ENCODE measurements at places on chromosomes 3 and 15. TPM values are rescaled to one million over a fixed set of nuclear protein-coding genes. Genes with fewer than 3 reads are reported as not detected.

DNA sequence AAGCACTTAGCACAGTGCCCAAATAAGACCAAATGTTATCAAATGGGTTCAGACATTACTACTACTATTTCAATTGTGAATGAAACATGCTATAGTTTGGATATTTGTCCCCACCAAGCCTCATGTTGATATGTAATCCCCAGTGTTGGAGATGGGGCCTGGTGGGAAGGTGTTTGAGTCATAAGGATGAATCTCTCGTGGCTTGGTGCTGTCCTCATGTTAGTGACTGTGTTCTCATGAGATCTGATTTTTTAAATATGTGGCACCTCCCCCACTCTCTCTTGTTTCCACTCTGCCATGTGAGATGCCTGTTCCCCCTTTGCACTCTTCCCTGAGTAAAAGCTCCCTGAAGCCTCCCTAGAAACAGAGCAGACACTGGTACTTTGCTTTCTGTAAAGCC lies 148.7 kb upstream of the TGFBR2 start:
- DNase-seq = no peak

Gene USP19
- total RNA-seq = 73.8 TPM

GRCh38 chr3:100400419-100400779 lies 490 bp downstream of the TOMM70 start:
- no peak for DNase-seq

Gene TBC1D21
- total RNA-seq = not detected

DNA sequence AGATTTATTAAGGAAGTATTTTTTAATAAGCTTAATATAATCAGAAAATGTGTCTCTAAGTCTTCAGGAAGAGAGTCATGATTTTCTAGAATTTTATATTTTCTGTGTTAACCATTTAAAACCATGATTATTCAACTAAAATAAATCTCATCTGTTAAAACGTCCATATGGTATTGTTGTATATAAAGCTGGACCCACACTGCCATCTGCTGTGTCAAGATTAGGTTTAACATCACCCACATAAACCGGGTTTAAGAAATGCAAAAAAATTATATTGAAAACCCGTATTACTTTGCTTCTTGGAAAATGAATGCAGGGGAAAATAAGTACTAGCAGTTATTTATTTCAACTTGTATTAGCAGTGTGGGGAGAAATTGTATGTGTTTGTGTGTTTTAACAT lies 9.5 kb upstream of the CCDC66 start:
- DNase-seq = no peak

Gene TIGIT
- not detected for total RNA-seq

GRCh38 chr15:83653639-83654378 lies at the start of gene ADAMTSL3:
TSS of gene ADAMTSL3 (plus strand) at chr15:83654123. CDS start at chr15:83655762, 1,639 bp downstream.
- peak; percentile 84 for DNase-seq

DNA sequence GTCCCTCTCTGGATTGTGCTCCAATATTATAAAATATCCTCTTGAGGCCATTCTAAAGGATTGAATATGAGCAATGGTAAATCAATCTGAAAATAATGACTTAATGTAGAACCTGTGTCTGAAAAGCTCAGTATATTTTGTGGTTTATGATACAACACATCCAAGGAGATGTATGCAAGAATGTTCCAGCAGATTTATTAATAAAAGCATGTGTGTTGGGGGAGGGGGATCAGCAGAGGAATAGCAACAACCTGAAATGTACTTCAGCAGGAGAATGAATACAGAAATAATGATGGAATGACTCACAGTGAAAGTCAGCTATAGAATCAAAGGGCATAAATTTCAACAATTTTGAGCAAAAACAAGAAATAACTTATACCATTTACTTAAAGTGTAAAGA lies 56.7 kb upstream of the NUDT16 start:
- no peak for DNase-seq

Gene POLG
- 43.7 TPM for total RNA-seq

DNA sequence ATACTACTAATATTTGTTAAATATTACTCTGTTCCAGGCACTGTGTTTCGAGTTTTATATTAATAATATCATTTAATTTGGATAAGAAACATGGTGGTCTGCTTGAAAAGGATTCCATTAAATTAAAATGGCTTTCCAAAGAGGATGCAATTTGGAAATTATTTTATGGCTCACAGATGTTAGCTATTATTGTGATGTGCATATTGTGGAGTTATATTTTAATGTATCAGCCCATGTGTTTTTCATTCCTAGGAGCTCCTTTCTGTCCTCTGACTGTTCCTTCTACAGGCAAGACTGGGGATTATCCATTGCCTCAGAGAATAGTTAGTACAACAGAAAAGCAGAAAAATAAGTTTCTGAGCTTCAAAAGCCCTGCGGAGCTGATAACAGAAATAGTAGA lies 376.7 kb upstream of the PDZRN3 start:
- no peak for DNase-seq

DNA sequence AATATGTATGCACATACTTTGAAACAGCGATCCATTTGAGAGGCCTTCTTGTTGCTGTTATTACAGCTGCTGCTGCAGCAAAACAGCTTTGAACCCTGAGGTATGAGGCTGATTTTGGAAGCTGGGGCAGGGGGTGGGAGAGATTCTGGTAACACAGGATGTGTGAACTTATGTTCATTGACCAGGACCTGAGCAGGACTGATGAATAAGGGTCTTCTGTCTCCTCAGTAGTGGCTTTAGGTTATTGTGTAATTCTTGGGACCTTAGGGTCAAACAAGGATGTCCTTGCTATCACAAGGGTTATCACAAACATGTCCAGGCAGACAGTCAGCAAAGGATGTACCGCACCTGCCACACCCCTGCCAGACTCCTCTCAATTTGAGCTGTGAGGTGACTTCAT lies 41.6 kb downstream of the CTDSPL start:
- no peak for DNase-seq

DNA sequence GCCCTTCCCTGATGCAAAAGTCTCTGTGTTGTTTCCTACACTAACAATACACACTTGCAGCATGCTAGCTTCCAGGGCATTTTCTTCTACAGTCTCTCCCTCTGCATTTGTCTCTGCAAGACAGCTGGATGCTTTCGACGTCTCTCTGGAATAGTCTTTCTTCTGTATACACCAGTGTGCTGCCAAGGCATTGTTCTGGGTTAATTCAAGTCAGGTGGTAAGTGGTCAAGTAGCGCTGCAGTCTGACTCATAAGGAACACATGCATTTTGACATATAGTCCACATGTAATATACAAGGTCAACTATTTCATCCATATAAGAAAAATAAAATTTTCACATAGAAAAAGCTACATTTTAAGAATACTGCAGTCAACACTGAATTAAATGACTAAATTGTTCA lies 92.7 kb downstream of the MYLK start:
- DNase-seq = no peak

GRCh38 chr3:171374260-171374659 lies 85.9 kb downstream of the TNIK start:
- DNase-seq = no peak

Gene MYO5C
- 4.1 TPM for total RNA-seq

GRCh38 chr3:116920826-116921610 lies 211.4 kb downstream of the TUSC7 start:
- no peak for DNase-seq

DNA sequence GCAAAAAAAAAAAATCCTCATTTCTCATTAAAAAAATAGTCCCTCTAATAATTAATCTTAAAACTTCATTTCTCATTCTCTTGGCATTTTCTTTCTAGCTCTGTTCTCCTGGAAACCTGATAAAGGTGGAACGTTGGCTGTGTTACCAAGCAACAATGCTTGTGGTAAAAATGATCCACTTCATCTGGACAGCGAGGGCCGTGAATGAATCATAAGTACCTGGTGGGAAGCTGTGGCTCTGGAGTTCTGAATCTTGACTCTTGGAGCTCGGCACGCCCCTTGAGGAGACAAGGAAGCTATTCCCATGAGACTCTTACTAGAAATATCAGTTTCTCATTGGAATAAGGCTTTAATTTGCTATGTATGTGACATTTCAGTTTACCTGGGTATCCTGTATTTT lies 32.5 kb downstream of the BCL2L10 start:
- DNase-seq = no peak

Gene CD200R1L
- not detected for total RNA-seq

Gene SAXO2
- 2.7 TPM for total RNA-seq
